ENCODE measurements at places on chromosomes 4 and X. TPM values are rescaled to one million over a fixed set of nuclear protein-coding genes. Genes with fewer than 3 reads are reported as not detected.

- DNase-seq: no peak
Measured at GRCh38 chr4:170079981-170080380, 9.8 kb downstream of the AADAT start.

- DNase-seq: peak; percentile 10
Measured at GRCh38 chr4:56906489-56907393, 959 bp upstream of the REST start.

FSTL5 gene
- total RNA-seq: 0.36 TPM

DNA sequence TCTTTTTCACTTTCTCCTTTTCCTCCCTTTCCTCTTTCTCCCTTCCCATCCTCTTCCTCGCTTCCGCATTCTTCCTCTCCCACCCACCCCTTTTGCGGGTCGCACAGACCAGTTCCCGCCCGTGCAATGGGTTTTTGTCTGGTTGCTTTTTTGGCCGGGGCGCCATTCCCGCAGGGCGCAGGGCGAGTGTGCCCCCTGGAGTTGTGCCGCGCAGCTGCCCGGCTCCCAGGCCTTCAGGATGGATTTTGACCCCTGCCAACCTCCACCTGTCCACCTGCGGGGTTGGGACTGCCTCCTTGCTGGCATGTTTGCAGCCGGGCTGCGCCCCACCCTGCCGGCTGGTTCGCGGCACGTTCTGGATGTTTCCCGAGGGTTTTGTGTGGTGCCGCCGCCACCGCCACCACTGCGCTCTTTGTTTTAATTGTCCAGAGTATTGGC lies 578 bp upstream of the SEL1L3 start:
- DNase-seq: no peak
